ENCODE measurements at places on chromosomes 4 and X. TPM values are rescaled to one million over a fixed set of nuclear protein-coding genes. Genes with fewer than 3 reads are reported as not detected.

DNA sequence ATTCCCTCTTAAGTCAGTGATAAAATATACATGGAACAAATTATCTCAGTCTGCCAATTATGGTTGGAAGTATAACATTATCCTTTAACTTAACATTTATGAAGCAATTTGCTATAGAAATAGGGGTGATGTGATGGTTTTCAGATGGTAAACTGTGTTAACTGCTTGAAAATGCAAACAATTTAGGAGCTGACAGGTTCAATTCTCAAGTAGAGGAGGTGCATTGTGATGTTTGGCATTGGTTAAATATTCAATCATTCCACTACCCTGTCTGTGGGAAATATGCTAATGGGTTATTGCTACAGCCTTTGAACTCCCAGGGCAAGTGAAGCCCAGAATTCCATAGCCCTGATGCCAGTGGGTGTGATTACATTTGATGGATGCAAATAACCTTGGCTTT, 243.4 kb upstream of the GK2 start:
- DNase-seq = peak; percentile 9

DNA sequence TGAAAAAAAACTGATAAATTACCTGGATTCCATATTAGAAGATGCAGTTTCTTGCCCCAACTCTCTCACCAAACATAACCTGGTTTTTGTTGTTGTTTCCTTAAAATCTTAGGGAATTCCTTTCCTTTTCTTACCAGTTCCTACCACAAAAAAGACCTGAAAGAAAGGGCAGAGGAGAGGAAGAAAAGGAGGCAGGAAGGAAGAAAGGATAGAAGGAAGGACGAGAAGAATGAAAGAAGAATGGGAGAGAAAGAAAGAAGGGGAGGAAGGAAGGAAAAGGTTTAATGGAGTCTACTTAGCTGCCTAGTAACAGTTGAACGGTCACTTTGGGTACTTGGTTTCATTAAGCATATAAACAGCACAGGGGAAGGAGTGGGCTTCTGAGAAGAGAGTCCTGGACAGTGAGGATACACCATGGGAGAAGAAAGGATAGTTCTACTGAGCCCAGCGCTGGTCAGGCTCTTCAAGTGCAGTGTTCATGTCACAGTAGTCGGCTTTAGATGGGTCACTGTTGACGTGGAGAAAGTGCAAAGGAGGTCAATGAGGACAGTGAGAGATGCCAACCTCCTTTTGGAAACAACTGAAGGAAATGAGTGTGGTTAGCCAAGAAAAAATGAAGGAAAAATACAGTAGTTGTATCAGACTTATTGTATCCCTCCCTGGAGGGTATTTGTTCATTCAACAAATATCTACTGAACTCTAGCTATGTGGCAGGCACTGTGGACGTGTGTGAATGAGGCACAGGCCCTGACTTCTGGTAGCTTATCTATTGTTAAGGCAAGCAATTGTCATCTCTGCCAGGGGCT, 1.1 kb upstream of the CHIC2 start:
- DNase-seq = no peak

GRCh38 chrX:132216806-132217202, 2.4 kb downstream of the RAP2C start:
- peak; percentile 5 for DNase-seq

DNA sequence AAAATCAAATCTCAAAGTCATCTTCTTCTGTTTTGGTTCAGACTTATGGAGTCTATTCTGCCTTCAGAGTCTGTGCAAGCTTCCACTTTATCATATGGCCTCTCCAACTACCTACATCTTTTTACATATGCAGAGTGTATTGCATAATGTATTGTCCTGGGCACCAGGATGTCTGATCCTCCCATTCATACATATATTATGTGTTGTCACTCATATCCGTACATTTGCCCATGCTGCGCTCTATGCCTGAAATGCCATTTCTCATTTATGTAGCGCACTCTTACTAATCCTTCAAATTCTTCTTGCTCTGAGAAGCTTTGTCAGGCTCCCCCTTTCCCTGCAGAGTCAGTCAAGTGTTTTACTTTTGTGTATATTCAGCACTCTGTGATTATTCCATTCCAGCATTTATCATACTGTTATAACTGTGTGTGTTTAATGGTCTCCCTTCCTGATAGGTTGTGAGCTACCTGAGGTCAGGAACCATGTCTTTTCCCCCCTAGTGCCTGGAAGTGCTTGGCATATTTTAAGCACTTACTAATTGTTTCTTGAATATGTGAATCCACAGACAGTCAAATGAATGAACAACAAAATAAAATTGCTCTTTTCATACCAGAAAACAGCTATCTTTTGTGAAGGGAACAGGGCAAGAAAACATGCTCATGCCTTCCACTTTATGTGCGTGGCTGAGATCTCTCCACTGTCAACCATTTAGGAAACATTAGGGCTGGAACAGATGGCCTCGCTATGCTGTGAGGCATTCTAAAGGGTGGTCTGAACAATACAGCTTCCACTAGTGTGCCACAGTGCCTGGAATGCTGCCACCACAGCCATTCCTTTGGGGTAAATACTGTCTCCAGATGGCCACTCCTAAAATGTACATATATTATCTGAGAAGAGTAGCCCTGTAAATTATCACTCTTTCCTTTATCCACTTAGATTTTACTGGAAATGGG, 81.8 kb downstream of the GLUD2 start:
- no peak for DNase-seq

- no peak for DNase-seq
Observed at GRCh38 chrX:46407036-46407752, 138.0 kb downstream of the ZNF674 start.

DNA sequence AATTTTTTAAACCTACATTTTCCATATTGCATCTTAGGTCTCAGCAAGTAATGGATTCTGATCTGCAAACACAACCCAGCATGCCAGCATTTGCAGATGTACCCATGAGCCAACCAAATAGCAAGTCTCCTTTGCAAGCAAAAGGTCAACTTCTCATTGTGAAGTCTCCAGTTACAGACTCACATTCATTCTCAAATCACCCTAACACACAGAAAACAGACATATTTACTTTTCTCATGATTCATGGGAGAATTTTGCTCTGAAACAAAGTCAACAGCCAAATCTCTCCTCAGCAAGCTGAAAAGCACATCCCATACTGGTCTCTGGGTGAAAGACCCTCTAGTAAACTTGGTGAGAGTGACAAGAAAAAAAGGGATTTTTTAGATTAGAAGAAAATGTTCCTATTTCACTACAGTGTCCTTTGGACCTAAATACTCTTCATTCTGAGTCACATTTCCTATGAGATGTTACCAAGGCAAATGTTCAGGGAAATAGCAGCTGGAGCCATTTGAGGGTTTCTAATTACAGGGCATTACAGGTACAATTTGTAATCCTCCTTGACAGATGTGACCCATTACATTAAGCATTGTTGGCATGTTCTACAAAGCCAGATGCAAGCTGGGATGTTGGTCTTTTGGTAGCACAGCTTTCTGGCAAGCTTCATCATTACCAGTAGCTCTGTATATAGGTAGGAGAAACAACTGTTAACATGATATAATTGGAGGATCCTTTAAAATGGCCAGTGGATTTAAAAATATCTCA, 383.3 kb downstream of the SMARCA1 start:
- no peak for DNase-seq

GRCh38 chrX:53211391-53211978, 13.5 kb downstream of the KDM5C start:
- DNase-seq = no peak

GRCh38 chr4:185820146-185821028, 8.4 kb upstream of the SORBS2 start:
- DNase-seq = no peak

DNA sequence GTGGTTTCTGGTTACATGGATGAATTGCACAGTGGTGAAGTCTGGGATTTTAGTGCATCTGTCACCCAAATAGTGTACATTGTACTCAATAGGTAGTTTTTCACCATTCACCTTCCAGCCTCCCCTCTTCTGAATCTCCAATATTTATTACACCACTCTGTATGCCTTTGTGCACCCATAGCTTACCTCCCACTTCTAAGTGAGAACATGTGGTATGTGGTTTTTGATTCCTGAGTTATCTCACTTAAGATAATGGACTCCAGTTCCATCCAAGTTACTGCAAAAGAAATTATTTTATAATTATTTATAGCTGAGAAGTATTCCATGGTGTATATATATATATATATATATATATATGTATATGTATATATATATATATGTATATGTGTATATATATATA, 155.8 kb downstream of the HHIP start:
- DNase-seq = no peak

SPON2 gene
- 12.0 TPM for total RNA-seq

DNA sequence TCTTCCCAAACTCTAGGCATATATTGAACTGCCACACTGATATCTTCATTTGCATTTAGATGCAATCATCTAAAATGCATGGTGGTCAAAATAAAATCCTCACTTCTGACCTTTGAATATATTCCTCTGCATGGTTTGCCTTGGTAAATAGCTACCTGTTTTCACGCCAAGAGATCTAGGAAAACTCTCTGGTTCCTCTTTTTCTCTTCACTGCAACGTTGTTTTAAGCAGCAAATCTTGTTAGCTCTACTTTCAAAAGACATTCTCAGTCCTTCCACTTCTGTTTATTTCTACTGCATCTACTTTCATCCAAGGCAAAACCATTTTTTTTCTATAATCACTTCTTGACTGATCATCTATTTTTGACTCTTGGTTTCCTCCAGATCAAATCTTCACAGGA, 1001.6 kb upstream of the GRID2 start:
- no peak for DNase-seq

GRCh38 chrX:136143711-136144110, 3.6 kb upstream of the FHL1 start:
- DNase-seq = no peak

NHS gene
- 5.9 TPM for total RNA-seq
